Left kidney (tissue), 8 donors: ENCODE measurements at places on chromosomes 12 and 14.
A peak's percentile ranks its signal among the peaks of the same experiment; 100 is the strongest.

DNA sequence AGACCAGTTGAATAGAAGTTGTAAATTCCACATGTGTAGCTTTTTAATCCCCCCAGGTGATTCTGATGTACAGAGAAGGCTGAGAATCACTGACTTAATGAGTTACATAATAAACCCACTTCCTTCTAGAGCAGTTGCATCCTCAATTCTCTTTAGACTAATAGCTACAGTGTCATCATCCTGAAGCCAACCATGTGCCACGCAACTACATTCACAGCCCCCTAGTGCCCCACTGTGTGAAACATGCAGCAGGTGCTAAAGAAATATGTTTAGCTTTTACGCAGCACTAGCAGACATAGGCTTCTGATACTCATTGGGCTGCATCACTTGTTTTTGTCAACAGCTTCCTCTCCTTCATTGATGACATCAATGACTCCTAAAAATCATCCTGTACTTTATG, 1168.3 kb downstream of the BCL11B start:
- no peak for DNase-seq

DNA sequence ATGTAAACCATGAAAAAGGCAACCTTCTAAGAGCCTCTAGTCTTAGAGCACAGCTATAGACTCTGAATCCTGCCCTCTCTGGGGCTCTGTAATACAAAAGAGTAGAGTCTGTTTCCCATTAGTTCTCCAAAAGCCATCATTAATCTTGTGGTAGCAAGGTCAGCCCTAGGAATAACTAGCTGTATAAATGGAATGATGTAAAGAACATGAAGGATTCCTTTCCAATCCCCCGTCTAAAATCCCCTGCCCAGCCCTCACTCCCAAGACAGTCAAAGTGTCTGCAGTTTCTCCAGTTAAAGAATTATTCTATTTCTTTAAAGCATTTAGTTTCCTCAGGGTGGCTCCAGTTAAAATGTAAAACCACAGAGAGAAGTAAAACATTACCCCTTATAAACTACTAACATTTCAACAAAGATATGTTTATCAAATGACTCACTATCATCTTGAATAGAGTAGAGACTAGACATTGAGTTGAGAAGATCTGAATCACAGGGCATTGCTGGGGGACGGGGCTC, 104.2 kb downstream of the ST8SIA1 start:
- DNase-seq, result no peak

- DNase-seq, result no peak
Observed at GRCh38 chr12:2402073-2402579, 349.3 kb downstream of the CACNA1C start.

DNA sequence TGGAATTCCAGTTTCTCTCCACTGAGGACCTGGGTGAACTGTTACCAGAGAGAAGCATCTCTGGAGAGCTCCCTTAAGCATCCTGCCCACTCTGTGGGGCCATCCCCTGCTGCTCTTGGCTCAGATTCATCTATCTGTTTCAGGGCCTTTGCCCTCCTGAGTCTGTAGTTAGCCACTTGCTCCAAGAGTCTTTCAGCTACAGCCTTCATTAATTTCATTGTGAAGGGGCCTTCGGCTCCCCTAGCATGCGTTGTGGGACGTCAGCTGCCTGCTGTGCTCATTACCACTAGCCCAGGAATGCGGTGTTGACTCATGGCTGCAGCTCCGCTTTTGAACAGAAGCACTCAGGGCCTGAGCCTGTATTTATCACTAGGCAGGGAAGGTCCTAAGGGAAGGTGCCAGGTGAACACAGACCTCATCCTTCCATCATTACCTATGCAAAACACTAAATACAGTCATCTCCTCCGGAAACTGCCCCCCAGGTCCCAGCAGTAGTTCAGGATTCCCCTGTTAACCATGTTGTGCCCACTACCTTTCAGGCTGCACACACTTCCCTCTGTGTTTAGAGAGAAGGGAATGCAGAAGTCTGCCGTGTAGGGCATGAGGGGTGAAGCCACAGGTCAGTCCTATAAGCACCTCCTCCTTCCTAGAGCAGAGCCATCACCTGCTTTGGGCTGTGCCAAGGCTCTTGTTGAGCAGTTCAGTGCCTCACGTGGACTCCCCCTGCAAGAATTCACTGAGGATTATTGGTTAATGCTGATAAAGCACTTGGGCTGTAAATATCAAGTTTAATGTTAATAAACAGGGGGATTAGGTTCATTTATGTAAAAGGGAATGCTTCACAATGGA, 191.4 kb downstream of the CACNA1C start:
- no peak for DNase-seq

- no peak for DNase-seq
Observed at GRCh38 chr12:83128540-83128939, 441.8 kb downstream of the TMTC2 start.

- no peak for DNase-seq
Observed at GRCh38 chr14:68526512-68527091, 266.3 kb downstream of the ZFP36L1 start.

DNA sequence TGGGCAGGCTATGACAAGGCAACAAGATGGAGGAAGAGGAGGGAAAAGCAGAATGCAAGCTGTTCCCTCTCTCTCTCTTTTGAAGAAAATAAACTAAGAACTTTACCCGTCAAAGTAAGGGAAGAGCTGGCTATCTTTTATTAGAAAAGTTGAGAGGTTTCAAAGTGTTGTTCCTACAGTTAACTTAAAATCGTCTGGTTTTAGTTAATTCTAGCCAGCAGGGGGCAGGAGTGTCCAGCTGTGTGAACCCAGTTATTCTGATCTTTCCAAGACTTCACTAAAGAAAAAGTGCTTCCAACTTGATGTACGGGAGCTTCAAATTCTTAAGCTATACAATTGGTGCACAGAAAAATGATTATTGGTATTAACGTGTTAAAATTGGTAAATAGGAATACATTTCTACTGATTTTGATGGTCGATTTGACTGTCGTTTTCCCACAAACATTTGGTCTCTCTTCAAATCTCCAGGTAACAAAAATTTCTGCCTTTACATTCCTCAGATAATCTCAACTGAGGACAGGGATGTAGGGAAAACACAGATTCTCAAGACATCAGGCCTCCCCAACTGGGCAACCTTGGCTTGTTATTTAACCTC, 28.4 kb upstream of the MON2 start:
- peak; percentile 47 for DNase-seq

- no peak for DNase-seq
Observed at GRCh38 chr14:32991691-32992090, 53.0 kb downstream of the NPAS3 start.

DNA sequence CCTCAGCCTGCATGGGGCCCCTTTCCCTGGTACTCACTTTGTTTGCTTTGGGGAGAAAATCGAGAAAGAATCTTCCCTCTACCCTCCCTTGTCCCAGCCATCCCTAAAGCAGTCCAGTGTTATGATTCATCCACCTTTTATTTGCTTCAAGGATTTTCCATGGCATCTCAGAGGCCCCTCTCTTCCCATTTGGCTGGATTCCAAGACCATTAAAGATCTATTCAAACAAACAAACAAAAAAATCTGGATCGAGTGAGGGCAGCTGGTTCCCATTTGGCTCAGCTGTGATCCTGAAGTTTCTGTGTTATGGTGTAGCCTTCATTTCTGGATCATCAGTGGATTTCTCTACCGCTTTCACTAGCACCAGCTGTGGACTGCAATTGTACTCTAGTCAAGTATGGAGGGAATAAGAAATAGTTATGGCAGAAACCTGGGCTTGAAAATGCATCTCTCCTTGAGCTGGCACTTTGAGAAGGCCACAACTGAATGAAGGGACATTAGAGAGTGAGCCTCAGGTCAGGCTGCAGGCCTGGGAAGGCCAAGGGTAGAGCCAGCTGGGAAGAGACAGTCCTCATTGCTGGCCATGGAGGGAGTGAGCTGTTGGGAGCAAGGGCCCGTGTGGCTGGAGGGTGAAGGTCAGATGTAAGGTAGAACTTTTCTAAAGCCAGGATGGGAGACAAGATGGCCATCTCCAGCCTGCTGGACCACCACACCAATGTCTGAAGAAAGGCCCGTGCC, 13.7 kb downstream of the KRT71 start:
- DNase-seq, result peak; percentile 18

DNA sequence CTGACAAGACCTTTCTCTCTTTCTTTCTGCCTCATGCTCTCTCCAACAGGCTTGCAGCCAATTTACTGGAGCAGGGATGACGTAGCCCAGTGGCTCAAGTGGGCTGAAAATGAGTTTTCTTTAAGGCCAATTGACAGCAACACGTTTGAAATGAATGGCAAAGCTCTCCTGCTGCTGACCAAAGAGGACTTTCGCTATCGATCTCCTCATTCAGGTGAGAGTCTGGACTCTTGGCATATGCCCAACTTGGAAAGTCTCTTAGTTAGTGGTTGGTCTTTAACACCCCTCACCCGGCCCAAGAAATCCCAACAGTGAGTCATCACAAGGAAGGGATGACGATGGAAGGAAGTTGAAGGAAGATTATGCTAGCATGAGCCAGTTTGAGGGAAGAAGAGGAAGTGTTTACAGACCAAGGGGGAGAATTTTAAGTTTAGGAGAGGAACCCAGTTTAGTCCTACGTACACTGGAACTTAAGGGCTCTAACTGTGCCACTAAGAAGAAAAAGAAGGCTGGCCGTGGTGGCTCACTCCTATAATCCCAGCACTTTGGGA, 189.7 kb downstream of the ETV6 start:
- DNase-seq, result no peak

DNA sequence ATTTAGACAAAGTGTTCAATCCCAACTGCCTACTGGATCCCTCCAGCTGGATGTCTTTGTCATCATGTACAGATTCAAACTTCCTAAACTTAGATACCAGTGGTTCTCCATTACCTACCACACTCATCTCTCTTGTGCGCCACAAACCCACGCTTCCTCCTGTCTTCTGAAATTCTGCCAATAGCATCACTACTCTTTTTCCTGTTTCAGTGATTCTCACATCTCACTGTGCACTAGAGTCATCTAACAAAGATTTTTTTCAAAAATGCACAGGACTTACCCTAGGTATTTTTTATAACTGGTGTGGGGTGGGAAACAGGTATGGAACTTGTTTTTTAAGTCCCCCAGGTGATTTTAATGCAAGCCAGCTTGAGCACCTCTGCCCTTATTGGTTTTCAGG, 5.9 kb downstream of the PSMB5 start:
- DNase-seq, result no peak

- DNase-seq, result peak; percentile 77
Observed at GRCh38 chr12:21940549-21941505, at the start of gene ABCC9. Gene ABCC9 (minus strand): TSS chr12:21941426. CDS start chr12:21936674, 4,752 bp downstream.

DNA sequence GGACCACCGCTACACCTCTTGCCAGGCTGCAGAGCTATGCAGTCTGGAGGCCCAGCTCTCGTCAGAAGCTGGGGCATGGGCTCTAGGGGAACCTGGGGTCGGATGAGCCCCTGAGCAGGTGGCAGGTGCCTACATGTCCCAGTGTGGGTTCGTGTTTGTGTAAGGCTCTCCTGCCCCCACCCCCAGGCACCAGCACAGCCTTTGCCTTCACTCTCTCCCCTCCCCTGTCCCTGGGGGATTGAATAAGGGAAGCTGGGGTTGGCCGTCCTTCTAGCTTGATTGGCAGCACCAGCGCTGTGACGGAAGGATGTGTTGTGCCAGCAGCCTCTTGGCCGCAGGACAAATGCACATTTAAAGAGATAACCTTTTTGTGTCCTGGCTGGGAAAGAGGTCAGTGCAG, 34.8 kb upstream of the TSPAN9 start:
- no peak for DNase-seq

GRCh38 chr14:21989090-21989489, 315.5 kb upstream of the OR4E1 start:
- no peak for DNase-seq

DNA sequence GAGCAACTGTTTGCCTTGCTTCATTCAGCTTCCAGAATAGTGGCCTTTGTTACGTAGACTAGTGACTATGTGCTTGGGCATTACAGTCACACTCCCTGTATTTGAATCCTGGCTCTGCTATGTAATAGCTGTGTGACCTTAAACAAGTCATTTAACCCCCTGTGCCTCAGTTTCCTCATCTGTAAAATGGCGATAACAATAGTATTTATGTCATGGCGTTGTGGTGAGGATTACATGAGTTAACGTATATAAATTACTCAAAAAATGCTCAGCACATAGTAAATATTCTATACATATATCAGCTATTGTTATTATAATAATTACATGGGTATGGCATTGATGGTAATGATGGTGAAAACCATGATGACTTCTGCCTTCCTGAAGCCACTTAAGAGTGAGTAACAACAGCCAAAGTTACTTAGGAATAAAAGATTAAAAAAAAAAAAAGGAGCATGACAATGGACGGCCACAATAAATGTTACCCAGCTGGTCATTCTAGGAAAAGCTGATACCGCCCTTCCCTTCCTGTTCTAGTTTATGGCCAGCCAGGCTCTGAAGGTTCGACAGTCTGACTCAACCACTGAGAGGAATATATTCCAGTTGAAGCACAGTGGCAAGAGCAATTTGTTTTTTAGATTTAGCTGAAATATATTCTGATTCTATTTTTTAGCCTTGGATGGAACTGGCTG, 9.9 kb upstream of the ADIPOR2 start:
- DNase-seq, result no peak

DNA sequence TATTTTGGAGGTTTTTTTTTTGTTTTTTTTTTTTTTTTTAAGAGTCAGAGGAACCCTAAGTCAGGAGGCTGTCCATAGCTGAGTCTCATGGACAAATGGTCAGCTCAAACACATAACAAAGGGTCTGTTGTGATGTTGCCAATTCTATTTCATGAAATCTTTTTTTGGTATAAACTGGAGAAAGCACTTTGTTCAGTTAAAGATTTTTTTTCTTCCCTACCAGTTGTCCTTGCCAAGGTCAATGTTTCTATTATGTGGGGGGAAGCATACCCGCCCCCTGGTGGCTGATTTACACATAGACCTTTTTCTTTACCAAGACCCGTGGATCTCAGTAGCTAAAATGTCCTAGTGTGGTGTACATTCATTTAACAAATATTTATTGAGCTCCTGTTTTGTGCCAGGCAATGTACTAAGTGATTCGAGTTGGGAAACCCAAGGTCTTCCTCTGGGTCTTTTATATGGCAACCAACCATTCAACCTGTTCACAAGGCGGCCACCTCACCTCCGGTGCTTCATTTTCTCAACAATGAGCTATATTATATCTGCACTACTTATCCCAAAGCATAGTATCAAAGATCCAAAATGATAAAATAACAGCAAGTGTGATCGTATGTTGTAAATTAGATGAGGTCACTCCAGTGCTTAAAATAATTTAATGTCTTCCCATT, 214.5 kb downstream of the PAH start:
- DNase-seq, result peak; percentile 34

- no peak for DNase-seq
Observed at GRCh38 chr14:23692416-23692815, 56.3 kb downstream of the DHRS2 start.

- peak; percentile 53 for DNase-seq
Observed at GRCh38 chr12:71662849-71663560, 643 bp downstream of the ZFC3H1 start.

- no peak for DNase-seq
Observed at GRCh38 chr14:59215322-59215721, 26.9 kb downstream of the DAAM1 start.
